ENCODE measurements at places on chromosomes 3 and 15.
A peak's percentile ranks its signal among the peaks of the same experiment; 100 is the strongest.

GRCh38 chr15:99605490-99605931 lies 39.7 kb downstream of the MEF2A start:
- DNase-seq = no peak

GRCh38 chr3:127483902-127484591 lies 106.5 kb downstream of the TPRA1 start:
- peak; percentile 74 for DNase-seq

- no peak for DNase-seq
Observed at GRCh38 chr3:183536238-183536880, 19.1 kb downstream of the KLHL6 start.

DNA sequence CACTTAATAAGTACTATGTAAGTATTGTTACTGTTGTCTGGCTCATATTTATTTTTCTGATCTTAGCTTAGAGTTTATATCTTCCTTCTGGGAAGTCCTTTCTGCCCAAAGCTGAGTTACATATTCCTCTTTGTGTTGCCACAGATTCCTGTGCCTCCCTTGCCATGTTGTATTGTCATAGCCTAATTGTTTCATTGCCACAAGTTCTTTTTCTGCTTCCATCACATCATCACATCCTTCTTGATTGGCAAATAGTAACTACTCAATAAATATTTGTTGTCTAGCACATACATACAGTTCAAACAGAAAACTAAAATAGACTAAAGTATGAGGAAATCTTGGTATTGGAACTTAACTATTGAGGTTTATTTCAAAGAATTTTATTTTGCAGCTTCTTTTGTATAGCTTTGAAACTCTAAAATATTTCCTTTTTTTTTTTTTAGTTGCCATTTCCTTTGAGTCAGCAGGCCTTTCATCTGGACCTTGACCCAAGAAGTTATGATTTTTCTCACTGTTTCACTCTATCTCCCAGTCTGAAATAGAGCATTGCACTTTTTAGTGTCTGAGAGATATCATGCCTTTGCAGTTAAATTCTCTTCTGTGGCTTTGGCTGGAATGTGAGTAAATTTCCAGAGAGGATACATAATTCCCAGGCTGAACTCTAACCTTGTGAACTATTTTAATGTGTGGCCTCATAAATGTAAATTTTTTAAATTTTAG lies 98.2 kb downstream of the ZNF609 start:
- DNase-seq = no peak

GRCh38 chr3:17544632-17545031 lies 197.8 kb downstream of the TBC1D5 start:
- DNase-seq = no peak

DNA sequence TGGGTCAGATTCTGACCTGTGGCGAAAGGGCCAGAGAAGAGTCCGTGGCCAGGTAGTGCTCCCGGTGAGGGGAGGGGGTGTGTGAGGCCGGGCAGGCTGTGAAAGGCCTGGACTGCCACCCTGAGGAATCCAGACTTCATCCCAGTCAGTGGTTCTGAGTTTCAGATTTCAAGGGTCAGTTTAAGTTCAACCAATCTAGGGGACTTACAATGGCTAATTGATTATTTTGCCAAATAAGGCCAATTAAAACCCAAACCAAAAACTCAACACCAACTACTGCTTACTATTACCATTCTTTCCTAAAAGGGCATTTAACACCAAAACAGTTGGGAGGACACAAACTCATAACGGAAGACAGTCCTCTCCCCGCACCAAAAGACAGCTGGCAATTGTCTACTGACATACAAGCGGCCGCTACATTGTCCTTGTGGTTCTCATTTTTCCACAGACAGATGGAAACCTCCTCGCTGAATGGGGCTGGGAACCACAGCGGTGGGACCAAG lies 30.5 kb downstream of the TMEM44 start:
- DNase-seq = no peak

DNA sequence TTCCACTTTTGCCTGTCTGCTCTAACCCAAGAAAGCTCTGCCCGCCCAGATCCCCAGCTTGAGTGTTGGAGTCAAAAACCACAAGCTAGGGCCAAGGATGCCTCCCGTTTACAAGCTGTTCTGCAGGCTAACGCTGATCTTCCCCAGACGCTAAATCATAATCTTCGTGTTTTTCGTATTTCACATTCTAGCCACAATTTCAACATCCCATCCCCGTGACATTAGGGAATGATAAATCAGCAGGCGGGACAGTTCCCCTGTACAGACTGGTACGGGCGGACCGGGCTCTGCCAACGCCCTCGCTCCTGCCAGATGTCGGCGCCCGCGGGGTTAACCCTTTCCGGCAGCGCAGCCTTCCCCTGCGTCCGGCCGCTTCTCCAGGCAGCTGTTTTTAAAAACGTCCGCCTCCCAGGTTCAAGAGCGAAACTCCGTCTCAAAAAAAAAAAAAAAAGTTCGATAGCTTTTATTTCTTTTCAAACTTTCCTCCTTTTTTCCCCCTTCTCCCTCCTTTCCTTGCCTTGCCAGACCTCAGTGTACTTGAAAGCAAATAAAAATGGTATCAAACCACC lies 81.0 kb upstream of the BNC1 start:
- DNase-seq = peak; percentile 7

DNA sequence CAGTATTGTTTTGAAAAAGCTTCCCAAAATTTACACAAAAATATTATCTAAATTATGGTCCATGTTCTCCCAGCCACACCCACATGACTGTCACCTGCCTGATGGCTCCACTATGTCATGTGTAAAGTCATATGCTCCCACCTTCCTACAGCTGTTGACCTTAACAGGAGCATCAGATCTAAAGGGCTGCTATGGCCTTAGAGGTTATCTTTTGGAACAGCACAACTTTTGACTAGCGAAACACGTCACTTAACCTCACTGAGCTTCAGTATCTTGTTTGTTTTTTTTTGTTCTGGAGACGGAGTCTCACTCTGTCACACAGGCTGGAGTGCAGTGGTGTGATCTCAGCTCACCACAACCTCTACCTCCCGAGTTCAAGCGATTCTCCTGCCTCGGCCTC lies 64.4 kb downstream of the PRKAR2A start:
- DNase-seq = no peak

- no peak for DNase-seq
Observed at GRCh38 chr3:17755836-17756235, 13.4 kb upstream of the TBC1D5 start.

GRCh38 chr3:172635588-172635987 lies 75.3 kb downstream of the NCEH1 start:
- no peak for DNase-seq

- no peak for DNase-seq
Observed at GRCh38 chr3:27194861-27195483, 174.2 kb downstream of the NEK10 start.

- no peak for DNase-seq
Observed at GRCh38 chr15:89366656-89367393, 32.2 kb upstream of the POLG start.

DNA sequence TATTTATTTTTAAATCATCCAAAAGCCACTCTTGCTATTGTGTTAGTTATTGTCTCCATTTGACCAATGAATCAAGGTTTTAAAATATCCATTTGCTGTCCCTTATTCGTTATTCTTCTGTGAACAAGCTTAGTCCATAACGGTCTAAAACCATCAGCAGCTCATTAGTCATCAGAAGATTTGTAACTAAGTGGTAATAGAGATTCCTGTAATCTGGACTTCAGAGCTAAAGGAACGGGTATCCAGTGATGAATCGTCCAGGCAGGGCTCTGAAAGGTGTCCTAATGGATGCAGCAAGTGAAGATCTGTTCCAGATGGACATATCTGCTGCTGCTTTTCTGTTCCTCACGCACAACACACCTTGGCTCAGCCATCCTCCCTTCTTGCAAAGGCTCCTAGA lies 362.7 kb upstream of the CFAP20DC start:
- DNase-seq = no peak

- no peak for DNase-seq
Observed at GRCh38 chr3:66552846-66553245, 52.0 kb upstream of the LRIG1 start.

GRCh38 chr3:70466096-70466495 lies 153.7 kb upstream of the MDFIC2 start:
- DNase-seq = no peak

GRCh38 chr3:64915778-64916177 lies 228.0 kb upstream of the ADAMTS9 start:
- DNase-seq = no peak

DNA sequence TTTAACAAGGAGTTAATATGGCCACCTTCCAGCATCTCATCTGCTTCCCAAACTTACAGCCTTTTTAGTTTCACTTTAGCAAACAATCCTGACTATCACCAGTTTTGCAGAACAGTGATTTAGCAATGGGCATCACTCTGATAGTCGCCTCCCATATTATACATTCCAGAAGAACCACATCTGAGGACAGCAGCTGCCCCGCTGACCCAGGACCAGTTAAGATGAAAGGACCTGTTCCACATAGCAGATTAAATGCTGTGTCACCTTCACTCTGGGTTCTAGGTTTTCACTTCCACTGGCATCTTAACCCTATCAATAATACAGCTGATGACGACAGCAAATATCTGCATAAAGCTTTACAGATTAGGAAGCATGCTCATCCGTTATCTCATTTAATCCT lies 99.8 kb downstream of the TRIM69 start:
- no peak for DNase-seq

DNA sequence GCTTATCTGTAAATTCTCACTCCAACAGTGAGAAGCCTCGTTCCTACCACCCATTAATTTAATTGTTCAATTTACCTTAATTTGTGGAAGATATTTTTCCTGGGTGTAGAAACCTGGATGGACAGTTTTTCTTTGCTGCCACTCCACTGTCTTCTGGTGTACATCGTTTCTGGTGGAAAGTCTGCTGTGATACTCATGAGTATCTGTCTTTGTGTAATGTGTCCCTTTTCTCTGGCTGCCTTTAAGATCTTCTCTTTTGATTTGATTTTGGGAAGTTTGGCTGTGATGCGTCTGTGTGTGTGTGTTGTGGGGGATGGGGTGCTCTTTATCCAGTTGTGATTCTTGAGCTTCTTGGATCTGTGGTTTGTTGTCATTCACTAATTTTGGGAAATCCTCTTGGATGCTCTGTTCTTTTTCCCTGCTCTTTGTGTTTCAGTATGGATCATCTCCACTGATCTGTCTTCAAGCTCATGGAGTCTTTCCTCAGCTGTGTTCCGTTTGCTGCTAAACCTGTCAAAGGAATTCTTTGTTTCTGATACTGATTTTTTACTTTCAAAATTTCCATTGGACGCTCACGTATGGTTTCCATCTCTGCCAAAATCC lies 42.2 kb upstream of the NR2C2 start:
- DNase-seq = no peak

DNA sequence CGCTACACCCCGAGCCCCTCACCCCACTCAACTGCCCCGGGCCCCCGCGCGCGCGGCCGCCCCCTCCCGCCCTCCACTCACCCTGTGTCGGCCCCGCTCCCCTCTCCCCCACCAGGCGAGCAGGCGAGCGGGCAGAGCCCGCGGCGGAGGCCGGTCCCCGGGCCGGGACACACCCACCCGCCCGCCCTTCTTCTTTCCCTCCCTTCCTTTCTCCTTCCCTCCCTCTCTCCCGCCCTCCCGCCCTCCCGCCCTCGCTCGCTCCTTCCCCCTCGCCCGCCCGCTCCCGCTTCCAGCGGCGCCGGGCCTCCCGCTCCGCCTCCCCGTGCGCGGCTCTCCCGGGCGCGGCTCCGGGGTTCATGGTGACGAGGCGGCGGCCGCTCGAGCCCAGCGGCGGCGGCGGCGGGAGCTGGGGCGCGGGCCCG lies at the start of gene CTDSPL:
Gene CTDSPL, plus strand, starts transcription at position 261 of the 422 bp plus-strand sequence. CDS start 320 bp downstream, outside the sequence.
- DNase-seq = no peak

- DNase-seq = no peak
Observed at GRCh38 chr15:69871511-69872134, 226.1 kb downstream of the TLE3 start.

GRCh38 chr3:151558661-151559060 lies 97.8 kb upstream of the IGSF10 start:
- no peak for DNase-seq

DNA sequence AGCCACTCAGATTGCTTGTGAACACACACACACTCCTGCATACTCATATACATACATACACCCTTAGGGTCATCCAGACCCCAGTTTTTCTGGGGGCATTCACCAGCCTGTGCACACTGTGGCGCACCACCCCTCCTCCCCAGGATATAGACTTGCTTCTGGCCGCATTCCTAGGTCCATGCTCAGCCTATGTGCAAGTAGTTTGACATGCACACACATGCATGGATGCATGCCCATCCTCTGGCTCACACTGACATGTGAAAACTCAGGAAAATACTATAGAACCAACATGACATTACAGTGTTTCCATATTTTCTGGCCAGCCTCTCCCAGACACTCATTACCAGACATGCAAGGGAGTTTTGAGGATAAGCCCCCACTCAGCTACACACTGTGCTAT lies 79.3 kb upstream of the POLG start:
- no peak for DNase-seq

DNA sequence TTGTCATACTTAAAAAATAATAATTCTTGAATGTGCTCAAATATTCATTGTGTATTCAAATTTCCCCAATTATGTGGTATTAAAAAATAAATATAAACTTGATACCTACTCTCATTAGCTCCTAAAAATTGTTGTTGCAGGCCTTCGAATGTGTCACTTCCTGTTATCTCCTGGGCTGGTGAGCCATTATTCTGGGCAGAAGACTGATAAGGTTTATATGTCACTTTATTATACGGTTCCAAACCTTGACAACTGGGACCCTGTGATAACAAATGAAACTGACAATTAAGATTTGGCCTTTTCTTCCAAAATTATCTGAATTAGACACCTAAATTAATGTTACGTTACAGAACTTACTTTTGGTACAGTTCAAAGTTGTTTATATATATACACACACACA lies 15.0 kb downstream of the CEP152 start:
- no peak for DNase-seq

GRCh38 chr3:149621218-149622005 lies 36.4 kb downstream of the WWTR1 start:
- DNase-seq = peak; percentile 27

DNA sequence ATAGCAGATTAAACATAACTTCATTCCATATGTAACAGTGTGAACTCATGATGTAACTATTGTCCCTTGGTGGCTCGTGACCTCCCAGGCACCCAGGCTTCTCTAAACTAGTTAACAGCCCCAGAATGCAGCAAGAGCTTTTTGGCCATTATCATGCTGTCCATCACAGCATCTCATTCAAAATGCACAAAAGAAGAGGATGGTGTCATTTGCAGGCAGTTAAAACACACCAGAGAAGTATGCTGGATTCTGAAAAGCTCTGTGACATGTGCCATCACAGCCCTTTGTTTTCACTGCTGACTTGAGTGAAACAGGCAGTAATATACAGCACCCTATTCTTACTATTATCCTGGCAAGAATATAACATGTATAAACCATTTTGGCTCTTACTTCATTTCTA lies 117.6 kb upstream of the CHMP2B start:
- no peak for DNase-seq

- no peak for DNase-seq
Observed at GRCh38 chr3:126339466-126339865, 17.7 kb downstream of the KLF15 start.

GRCh38 chr3:102410616-102411015 lies 24.2 kb upstream of the ZPLD1 start:
- DNase-seq = no peak

DNA sequence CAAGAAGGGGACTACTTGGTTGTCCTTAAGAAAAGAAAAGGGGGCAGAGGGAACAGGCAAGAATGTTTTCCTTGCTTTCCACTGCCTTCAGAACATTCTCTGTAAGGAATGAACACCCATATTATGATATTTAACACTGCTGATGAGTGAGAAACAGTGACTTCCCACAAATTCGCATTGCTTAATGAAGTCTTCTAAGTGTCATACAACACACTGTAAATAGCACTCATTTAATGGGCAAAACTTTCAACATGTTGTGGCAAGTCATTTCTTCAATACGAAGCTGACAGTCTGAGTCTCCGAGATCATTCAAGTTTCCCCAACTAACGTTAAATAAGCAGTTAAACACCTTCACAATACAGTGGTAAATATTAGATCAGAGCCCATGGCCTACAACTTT lies 464.4 kb downstream of the SHQ1 start:
- no peak for DNase-seq

All from T-helper 2 cell treated with Interferon-gamma antibody and Interleukin-4, amounts not matched to agents 5 μg/mL and 100 μg/mL, for 36 hours (primary cell).